ENCODE measurements at places on chromosomes 4 and X.

DNA sequence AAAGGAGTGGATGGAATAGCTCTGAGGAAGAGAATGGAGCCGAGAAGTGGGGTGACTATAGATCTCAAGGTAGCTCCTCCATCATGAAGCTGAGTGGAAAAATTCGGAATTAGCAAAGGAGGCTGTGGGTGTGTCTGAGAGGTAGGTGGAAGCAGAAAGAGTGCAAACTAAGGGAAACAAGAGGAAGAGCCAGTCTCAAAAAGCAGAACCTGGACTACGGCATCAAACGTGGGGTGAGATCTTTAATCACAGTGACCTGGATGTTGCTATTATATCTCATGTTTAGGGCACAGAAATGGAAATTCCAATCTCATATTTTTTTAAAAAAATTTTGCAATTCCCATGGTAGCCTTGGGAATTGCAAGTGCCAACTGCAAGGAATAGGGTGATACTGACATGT, 162.5 kb upstream of the RASGEF1B start:
- DNase-seq, result no peak

DNA sequence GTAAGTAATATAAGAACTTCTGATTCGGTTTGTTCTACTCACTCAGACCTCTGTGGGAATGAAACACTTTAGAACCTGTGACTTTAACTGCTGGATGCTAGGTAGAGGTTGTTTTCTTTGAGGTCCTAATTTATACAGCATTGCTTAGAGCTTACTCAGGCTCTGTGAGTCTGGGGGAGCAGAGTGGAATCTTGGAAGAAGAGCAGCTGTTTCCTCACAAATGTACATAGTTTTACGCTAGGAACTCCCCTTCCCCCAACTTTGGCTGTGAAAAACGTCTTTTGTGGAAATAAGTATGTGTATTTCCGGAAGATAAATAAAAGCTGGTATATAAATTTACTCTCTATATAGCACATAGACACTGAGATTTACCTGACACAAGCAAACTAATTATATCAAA, 141.4 kb downstream of the NAA11 start:
- DNase-seq, result no peak

DNA sequence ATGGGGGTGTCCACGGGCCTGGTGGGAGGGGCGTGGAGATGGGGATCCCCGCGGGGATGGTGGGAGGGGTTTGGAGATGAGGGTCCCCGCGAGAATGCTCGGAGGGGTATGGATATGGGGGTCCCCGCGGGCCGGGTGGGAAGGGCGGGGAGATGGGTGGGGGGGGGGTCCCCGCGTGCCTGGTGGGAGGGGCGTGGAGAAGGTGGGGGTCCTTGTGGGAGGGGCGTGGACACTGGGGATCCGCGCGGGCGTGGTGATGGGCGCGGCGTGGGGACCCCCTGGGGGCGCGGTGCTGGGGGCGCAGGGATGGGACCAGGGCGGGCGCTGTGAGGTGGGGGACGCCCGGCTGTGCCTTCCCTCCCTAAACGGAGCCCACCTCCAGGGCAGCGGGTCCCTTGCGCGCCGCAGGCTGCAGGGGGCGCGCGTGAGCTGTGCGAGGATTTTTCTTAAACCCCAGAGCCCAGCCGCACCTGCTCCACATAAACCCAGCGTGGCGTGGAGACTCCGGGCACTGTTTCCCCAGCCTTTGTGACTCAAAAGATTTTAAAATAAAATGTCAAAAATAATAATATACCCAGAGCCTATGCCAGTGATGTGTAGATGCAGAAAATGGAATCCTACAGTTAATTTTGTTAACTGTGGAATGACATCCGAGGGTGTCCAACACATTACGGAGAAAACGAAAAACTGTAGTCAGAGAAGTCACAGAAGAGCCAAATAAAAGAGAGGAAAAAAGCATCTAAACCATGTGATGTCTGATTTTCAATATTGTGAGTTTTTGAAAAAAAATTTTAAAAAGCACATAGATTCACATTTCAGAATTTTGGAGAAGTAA, 1.5 kb upstream of the ASMTL start:
- peak; percentile 95 for DNase-seq

- no peak for DNase-seq
Observed at GRCh38 chr4:37664696-37665095, 21.5 kb downstream of the RELL1 start.

- no peak for DNase-seq
Observed at GRCh38 chrX:104189837-104190236, 23.6 kb downstream of the FAM199X start.

GRCh38 chr4:119080721-119081541, 54.7 kb upstream of the MYOZ2 start:
- DNase-seq, result no peak

DNA sequence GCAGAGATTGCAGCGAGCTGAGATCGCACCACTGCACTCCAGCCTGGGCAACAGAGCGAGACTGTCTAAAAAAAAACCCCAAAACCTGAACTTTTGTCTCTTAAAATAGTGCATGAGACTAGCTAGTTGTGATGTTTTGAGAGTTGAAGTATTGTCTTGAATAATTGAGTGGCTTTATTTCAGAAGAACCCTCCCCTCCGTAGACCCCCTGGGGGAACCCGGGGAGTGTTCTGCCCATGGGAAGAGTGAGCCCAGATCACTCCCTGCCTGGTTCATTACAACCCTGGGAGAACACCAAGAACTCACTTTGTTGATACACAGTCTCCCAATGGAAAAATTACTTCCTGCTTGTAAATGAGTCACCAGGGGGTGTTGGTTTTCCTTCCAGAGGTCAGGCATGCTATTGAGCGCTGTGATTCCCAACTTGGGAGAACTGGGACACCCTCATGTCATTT, 65.3 kb upstream of the SHISA3 start:
- DNase-seq, result no peak

DNA sequence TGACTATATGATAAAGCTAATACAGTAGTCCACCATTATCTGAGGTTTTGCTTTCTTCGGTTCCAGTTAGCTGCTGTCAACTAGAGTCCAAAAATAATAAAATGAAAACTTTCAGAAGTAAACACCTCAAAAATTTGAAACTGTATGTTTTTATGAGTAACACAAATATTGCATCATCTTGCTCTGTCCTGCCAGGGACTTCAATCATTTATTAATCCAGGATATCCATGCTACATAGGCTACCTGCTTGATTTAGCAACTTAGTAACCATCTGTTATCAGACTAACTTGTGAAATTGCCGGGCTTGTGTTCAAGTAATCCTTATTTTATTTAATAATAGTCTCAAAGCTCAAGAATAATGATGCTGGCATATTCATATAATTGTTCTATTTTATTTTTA, 1537.8 kb upstream of the PABPC4L start:
- no peak for DNase-seq

GRCh38 chr4:150278206-150278605, 200.0 kb downstream of the DCLK2 start:
- DNase-seq, result no peak

GRCh38 chr4:169993531-169993930, 32.7 kb downstream of the MFAP3L start:
- no peak for DNase-seq

DNA sequence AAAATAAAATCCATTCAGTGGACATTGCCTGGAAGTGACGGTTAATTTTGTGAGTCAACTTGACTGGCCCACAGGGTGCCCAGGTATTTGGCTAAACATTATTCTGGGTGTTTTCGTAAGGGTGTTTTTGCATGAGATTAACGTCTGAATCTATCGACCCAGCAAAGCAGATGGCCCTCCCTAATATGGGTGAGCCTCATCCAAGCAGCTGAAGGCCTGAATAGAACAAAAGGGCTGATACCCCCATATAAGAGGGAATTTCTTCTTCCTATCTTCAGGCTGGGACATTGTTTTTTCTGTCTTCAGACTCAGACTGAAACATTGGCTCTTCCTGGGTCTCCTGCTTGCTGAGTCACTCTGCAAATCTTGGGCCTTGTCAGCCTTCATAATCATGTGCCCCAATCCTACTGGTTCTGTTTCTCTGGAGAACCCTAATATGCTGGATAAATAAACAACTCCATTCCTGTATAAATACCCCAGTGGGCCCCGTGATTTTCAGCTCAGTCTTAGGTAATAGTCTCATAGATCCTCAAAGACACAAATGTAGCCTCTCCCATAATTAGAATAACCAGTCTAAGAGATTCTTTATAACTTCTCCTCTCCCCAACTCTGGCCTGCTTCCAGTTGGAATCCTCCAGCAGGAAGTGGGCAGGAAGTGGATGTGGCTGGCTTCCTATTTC, 33.1 kb upstream of the DDX3X start:
- no peak for DNase-seq

GRCh38 chrX:15664487-15665444, at the start of gene CLTRN:
Gene CLTRN, minus strand, starts transcription at chrX:15664805. Its CDS starts 30 bp downstream, at chrX:15664775.
- no peak for DNase-seq

- peak; percentile 36 for DNase-seq
Observed at GRCh38 chrX:103629318-103630170, 769 bp downstream of the TCEAL1 start.

GRCh38 chrX:48992341-48992740, 9.7 kb downstream of the GRIPAP1 start:
- DNase-seq, result no peak

DNA sequence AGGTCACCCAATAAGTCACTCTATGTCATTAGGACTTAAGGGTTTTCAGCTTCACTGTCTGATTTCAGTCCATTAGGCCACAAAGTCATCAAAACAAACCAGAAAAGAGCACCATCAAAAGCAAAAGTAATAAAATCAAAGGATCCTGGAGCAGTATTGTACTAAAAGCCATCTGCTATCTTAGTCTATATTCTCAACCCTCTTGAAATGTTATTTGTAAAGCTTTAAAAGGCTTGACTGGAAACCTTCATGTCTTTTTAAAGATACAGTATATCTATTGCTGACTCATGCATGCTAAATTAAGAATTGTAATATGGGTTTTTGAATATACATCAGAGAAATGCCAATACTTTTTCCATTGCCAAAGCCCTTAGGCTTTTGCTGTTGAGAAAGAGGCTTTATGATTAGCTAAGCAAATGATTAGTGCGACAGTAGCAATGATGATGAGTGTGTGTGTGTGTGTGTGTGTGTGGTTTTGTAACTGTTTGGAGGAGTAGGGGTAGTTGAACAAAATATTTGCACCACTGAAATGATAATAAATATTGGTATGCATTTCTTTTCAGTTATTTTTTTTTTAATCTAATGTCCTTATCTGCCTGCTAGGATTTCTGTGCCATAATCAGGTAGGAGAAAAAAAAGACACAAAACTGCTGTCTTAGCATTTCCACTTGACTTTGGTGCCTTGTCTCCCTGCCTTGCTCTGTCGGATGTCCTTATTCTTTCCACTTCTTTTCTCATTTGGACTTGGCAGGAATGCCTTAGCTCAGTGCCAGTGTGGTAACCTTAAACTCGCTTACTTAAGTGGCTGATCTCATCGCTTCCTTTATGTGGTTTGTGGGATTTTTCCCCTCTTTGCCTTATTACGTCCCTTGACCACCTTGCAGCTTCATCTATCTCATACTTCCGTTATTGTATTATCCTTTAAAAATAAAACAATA, 119.7 kb downstream of the PCDH7 start:
- no peak for DNase-seq

DNA sequence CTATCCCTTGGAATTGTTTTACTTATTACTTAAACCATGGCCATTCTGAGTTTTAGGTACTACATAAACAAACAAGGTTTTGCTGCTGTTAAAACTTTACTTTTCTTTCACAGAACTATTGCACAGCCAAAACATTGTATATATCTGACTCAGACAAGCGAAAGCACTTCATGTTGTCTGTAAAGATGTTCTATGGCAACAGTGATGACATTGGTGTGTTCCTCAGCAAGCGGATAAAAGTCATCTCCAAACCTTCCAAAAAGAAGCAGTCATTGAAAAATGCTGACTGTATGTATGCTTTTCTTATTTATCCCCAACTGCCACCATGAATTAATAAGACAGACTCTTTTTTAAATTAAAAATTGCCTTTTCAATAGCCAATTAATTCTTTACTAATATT, 69.8 kb downstream of the CCKAR start:
- no peak for DNase-seq

DNA sequence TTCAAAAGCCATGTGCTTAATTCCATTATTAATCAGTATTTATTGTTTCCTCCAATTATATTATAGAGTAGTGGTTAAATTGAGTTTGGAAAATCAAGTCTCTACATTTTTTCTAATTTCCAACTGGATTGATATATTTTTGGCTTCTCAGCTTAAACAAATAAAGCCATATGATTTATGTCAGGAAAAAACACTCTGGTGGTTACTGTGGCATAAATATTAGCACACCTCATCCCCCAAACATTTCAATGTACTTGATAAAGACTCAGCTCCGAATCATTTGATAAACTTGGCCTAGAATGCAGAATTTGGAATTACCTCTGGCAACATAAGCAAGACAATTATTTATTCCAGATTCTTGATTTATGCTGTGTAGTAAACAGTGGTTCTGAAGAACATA, 2313.8 kb downstream of the ARAP2 start:
- no peak for DNase-seq

DNA sequence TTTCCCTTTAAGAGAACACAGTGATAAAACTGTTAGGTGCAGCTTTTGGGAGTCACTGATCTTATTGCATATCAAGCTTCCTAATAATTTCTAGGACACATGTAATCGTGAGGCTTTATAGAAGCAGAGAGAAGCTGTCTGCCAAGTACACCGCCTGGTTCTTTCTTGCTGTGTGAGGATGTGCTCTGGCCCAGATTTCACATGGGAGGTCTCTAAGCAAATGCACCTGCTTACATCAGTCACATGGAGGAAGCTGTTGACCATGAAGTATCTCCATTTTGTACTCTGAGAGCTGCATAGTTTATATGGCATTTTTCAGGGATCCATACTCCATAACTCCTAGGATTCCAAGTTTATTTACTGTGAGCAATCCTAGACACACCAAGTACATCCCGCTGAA, 37.1 kb downstream of the RGS12 start:
- no peak for DNase-seq

GRCh38 chr4:85747882-85748491, 273.0 kb downstream of the ARHGAP24 start:
- DNase-seq, result no peak

DNA sequence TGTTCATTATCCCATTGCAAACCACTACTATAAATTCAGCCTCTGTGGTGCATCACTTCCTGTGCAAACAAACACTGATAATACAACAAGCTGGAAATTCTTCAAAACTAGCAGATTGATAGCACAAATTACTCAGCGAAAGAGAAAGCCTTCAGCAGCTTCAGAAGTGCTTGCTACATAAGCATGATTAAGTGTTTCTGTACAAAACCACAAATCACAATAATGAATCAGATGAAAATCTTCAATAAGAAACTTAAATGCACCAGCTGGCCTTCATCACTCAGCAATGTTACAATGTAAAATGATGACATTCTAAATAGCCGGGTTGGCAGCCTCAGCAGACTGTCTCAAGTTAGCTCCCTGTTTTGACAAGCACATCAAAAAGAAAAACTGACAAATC, 262.2 kb downstream of the SPOCK3 start:
- DNase-seq, result no peak

DNA sequence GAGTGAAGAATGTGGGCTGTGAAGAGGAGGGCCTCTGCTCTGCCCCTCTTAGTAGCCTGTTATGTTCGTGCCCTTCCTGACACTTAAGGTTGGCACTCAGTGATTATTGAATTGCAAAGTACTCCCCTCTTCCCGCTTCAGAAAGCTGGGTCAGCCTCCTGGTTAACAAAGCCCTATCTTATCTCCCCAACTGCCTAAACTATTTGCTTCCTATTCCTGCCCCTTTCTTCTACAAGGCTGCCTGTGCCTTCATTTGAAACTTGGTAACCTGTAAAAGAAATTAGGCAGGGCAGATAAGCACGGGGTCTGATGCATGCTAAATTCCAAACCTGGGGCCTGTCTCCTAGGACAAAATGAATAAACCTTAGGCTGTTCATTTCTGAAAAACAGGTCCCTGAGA, 23.1 kb upstream of the TMEM150C start:
- no peak for DNase-seq

- DNase-seq, result no peak
Observed at GRCh38 chr4:186580669-186581068, 25.3 kb upstream of the MTNR1A start.
